ENCODE measurements at places on chromosomes 7 and 10.
A peak's percentile ranks its signal among the peaks of the same experiment; 100 is the strongest.

GRCh38 chr7:126305671-126306070 lies 947.1 kb downstream of the GRM8 start:
- DNase-seq, result no peak

GRCh38 chr7:96188174-96188581 lies 133.7 kb downstream of the SLC25A13 start:
- no peak for DNase-seq

- peak; percentile 55 for DNase-seq
Measured at GRCh38 chr7:13920053-13920697, 69.3 kb downstream of the ETV1 start.

- no peak for DNase-seq
Measured at GRCh38 chr10:65811931-65812525, 1113.8 kb upstream of the LRRTM3 start.

DNA sequence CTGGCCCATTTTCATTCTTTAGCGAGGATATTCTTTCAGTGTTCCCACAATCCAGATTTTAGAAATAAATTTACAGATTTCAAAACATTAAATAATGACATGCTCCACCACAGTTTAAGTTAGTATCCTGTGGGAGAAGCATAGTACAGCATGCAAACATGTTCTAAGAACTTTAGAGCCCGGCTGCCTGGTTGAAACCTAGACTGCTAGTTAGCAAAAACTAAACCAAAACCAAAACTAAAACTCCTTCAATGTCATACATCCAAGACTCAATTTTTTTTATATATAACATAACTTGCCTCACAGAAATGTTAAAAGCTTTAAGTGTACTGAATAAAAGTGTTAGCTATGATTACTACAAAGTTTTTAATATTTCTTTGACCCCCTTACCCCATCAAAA lies 17.0 kb downstream of the TRA2A start:
- DNase-seq, result no peak

DNA sequence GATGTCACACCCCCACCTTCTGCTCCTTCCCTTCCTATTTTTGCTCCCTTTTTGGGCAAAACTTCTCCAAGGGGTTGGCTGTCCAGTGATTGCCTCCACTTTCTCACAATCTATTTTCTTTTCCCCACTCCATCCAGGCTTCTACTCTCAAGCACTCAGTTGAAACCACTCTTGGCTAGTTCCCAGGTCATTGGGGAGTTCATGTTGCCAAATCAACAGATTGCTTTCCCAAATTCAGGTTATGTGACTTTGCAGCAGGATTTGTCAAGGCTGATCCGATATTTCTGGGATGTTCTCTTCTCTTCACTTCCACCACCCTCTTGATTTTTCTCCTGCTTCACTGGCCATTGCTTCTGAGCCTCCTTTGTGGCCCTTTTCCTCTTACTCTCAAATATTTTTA lies 258.7 kb upstream of the SLC26A5 start:
- no peak for DNase-seq

Data from H54 (cell line).